ENCODE measurements at places on chromosomes 2 and 18. TPM values are rescaled to one million over a fixed set of nuclear protein-coding genes. Genes with fewer than 3 reads are reported as not detected.

GREB1 gene
- 3.1 TPM for total RNA-seq

DSG2 gene
- 39.4 TPM for total RNA-seq

COL3A1 gene
- 5,576 TPM for total RNA-seq

RGPD3 gene
- total RNA-seq, result 0.17 TPM

HPCAL1 gene
- total RNA-seq, result 108 TPM

MAP3K19 gene
- not detected for total RNA-seq

- DNase-seq, result no peak
Observed at GRCh38 chr2:218981881-218982585, 3.0 kb downstream of the FEV start.

GRCh38 chr2:109736177-109736827 is 57.8 kb upstream of the RGPD5 start:
- DNase-seq, result peak; percentile 45

DNA sequence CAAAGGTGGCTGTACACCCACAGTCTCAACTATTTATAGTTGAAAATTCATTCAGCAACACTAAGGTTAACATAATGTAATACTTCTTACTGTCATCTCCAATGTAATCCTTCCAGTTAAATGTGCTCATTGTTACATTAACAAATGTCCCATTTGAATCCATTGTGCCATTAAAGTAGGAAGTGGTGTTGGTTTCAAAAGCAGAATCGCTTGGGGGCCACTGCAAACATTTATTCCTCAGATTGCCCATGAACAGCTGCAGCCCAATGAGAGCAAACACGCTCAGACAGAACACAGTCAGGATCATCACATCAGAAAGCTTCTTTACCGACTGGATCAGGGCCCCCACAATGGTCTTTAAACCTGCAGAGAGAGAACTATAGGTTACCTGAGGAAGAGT is 41.4 kb downstream of the SCN3A start:
- no peak for DNase-seq

GRCh38 chr18:63234841-63235240 is 84.7 kb downstream of the BCL2 start:
- DNase-seq, result no peak

DNA sequence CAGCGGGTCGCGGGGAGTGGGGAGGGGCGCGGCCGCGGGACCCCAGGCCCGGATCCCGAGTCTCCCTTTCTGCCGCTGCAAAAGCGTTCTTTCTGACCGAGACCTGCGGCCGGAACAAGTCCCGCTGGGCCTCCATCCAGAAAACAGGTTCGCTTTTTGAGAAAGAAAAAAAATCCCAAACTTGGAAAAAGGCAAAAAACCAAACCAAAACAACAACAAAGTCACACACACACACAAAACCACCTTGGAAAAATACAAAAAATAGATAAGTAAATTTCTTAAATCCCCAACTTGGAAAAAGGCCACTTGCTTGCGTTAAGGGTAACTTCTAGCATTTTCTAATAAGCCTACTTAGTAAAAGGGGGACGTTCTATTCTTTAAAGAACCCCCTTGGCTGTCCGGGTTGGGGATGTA is 250 bp upstream of the CHST10 start:
- DNase-seq, result no peak

DNA sequence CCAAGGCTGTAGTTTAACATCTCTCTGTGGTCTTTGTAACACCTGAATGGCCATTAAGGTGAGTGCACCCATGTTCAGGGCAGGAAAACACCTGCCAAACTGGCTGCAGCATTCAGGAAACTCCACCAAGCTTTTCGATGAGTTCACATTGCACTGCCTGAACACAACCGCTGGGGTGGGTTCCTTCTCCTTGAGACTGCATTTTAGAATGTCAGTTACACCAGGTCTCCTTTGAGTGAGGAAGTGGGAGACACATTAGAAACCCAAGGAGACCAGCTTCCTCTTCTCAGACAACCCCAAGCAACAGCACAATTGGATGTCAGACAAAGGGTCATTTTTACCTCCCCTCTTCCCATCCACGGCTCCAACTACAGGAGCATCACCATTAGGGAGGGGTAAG is 35.2 kb downstream of the CYRIA start:
- DNase-seq, result no peak

- DNase-seq, result peak; percentile 84
Observed at GRCh38 chr2:218733171-218734021, 22.8 kb downstream of the TTLL4 start.

GRCh38 chr2:128752691-128753263 is 434.1 kb upstream of the HS6ST1 start:
- DNase-seq, result peak; percentile 43

GRCh38 chr2:10863837-10864236 is 47.9 kb upstream of the KCNF1 start:
- no peak for DNase-seq

GRCh38 chr2:19651466-19651865 is 250.3 kb downstream of the TTC32 start:
- no peak for DNase-seq

DNA sequence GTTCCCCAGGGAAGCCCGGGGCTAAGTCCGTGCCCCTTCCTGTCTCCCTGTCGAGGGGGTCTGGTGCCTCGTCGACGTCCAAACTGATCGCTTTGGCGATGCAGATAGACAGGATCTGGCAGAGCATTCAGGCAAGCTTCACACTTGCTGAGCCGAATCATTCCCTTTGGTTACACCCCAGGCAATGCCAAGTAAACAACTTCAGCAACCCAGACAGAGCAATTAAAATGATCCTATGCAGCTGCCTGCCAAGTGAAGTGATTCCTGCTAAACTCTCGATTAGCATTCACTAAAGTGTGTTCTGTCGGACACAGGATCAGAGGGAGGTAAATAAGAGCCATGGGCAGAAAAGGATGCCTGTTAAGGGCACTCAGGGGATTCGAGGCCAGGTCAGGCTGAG is 108.2 kb upstream of the RAB12 start:
- no peak for DNase-seq

- DNase-seq, result no peak
Observed at GRCh38 chr2:71559828-71560637, 106.7 kb downstream of the DYSF start.

DNA sequence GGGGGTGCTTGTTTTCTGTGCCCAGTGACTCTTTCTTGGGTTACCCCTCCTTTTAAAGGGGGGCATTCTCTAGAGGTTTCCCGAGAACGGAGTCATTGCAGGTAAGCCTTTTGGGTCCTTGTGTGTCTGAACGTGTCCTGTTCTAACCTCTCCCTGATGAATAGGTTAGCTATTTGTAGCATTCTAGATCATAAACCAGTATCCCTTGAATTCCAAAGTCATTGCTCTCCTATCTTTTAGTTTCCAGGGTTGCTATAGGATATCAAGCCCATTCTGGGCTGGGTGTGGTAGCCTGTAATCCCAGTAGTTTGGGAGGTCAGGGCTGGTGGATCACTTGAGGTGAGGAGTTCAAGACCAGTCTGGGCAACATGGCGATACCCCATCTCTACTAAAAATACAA is 65.9 kb upstream of the YWHAQ start:
- DNase-seq, result no peak

- DNase-seq, result no peak
Observed at GRCh38 chr18:77061946-77062517, 70.6 kb downstream of the MBP start.

- no peak for DNase-seq
Observed at GRCh38 chr2:150228936-150229335, 258.5 kb downstream of the RND3 start.

DNA sequence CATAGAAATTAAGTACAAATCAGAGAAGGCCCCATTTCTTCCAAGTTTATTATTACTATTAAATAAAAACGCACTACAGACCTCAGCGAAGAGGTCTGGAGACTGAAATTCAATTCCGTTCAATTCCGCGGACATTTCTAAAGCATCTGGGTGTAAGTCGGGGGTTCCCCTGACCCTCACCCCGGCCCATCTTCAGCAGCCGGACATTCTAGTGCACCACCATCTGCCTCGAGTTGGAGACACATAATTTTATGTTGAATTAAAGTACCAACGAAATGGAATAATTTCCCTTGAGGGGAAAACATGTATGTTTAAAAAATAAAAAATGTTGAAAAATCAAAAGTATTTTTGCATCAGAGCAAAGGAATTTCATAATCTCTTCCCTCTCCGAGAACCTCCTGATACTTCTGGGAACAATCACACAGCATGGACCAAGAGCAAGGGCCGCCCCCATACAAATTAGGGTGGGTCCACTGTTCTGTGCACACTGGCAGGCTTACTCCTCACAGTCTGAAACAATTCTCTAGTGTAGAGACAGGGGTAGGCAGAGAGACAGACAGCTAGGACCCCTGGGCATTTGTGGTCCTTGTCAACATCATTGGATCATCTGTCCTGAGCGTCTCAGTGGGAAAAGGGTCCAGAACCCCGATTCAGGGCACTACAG is 29.3 kb downstream of the MBP start:
- DNase-seq, result no peak

GRCh38 chr2:122070241-122070731 is 314.8 kb downstream of the TSN start:
- DNase-seq, result no peak

- DNase-seq, result no peak
Observed at GRCh38 chr2:112709703-112710102, 11.1 kb upstream of the NT5DC4 start.

GRCh38 chr2:218393750-218394290 is 5.8 kb upstream of the CTDSP1 start:
- DNase-seq, result no peak

DNA sequence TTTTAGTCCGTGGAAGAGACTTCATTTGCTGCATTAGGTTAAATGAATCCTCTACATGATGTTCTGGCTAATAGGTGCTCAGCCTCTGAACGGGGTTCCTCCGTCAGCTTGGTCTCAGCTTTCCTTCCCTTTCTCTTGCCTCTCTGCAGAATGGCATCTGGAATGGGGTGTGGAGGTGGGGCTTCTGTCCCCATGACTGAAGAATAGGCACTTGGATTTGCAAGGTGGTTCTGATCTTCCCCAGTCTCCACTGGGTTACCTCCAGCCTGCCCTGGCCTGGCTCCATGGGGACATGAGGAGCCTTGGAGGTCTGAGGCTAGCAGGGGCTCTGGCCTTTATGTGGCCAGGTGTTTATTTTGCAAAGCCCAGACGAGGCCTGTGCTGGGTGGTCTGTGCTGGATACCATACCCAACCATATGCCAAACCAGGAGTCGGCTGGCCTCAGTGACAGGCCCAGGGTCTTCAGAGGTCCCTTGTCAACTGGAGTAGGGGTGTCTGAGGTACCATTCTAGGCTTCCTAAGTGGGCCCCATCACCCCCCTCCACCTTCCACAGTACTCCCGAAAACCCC is 28.2 kb upstream of the LAPTM4A start:
- no peak for DNase-seq

- DNase-seq, result no peak
Observed at GRCh38 chr2:83850071-83850725, 608.9 kb downstream of the SUCLG1 start.

DNA sequence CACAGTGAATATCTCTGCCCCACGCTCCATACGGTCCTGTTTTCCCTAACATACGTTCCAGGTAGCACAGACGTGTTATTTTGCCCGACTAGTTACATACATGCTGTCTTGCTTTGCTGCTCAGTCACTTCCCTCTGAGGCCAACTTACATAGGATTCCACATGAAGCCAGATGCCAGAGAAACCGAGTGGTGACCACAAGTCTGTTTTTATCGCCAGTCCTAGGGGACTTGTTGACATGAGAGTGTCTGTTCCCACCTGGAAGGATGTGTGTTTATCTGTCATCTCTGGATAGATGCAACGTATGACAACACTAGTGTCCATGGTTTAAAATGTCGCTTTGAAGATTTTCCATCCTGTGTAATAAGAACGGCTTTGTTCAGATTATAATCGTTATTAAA is 32.6 kb downstream of the PMAIP1 start:
- no peak for DNase-seq

Data from left lung (tissue), 14 donors.